ENCODE measurements at places on chromosomes 2 and 18.

- no peak for DNase-seq
These were observed 158.1 kb downstream of the RBM43 start for GRCh38 chr2:151103551-151103950.

- DNase-seq = peak; percentile 71
These were observed 42.4 kb upstream of the FIGN start for GRCh38 chr2:163778045-163778781.

GRCh38 chr2:52220393-52220792, 1188.5 kb upstream of the NRXN1 start:
- no peak for DNase-seq

DNA sequence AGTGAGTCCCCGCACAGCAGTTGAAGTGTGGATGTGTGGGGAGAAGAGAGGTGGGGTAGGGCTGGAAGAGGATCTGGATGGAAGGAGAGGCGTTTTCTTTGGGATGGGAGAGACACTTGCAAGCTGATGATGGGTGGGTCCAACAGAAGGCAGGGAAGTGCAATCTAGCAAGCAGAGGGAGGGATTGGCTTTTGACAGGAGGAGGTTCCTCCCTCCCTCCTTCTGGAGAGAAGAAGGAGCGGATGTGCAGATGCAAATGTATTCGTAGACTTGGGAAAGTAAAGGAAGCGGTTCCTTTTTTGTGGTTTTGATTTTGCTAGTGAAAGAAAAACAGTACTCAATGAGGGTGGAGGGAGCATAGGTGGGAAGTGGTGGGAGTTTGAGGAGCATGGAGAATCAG, 48.9 kb downstream of the LAMA3 start:
- no peak for DNase-seq

DNA sequence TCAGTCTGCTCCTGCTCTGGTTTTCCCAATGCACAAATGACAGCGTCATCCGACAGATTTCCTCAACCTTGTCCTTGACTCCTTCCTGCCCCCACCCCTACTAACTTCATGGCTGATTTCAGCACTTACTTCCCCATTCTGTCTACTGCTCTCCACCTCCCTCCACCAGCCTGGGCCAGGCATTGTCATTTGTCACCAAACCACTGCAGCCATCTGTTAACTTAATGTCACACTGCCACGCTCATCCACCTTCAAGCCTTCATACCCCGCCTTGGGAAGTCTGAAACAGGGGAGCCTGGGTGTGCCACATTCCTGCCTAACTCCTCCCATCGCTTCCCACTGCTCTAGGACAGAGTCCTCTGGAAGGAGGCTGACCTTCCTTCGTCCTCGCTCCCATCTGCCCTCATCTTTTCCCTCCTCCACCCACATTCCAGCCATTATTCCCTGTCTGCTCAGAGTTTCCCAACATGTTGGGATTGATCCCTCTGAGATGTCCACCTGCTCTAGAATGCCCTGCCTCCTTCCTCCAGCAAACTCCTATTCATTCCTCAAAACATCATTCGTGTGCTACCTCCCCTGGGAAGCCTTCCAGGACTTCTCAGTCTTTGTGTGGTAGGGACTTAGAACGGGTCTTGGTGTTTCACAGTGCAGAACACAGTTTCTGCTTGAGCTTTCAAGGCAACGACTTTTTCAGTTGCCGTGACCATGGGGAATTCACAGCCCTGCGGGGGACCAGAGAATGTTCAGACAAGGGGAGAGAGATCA, 42.2 kb upstream of the SMAD7 start:
- no peak for DNase-seq

GRCh38 chr2:231452799-231453508, 11.3 kb downstream of the NCL start:
- DNase-seq = no peak

DNA sequence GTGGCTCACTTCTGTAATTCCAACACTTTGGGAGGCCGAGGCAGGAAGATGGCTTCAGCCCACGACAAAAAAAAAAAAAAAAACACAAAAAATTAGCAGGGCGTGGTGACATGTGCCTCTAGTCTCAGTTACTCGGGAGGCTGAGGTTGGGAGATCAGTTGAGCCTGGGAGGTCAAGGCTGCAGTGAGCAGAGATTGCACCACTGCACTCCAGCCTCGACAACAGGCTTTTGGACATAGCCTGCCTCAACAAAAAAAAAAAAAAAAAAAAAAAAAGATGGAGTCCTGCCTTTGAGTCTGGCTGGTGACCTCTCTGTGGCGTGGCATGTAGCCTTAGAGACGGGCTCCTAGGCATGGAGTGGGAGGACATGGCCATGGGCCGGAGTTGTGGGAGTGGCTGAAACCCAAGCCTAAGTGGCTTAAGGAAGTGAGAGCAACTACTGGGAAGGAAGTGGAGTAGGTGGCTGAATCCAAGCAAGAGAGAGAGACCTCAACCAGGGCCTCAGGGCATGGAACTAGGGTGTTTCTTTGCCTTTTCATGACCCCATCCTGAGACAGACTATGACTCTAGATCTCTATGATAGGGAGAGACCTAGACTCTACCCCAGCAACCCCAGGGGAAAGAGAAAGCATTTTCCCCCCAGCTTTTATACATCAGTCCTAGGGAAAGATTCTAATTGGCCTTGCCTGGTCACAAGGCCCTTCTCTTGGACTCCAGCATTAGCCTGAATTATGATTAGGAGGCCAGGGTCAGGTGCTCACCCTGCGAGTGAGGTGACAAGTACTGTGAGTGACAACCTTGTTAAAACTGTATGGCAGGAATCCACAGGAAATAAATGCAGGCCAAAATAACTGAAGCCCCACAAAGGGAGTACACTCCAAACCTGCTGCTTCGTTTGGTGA, 34.2 kb downstream of the NPAS2 start:
- no peak for DNase-seq

- no peak for DNase-seq
These were observed 112.2 kb upstream of the NCKAP5 start for GRCh38 chr2:133680343-133681049.

DNA sequence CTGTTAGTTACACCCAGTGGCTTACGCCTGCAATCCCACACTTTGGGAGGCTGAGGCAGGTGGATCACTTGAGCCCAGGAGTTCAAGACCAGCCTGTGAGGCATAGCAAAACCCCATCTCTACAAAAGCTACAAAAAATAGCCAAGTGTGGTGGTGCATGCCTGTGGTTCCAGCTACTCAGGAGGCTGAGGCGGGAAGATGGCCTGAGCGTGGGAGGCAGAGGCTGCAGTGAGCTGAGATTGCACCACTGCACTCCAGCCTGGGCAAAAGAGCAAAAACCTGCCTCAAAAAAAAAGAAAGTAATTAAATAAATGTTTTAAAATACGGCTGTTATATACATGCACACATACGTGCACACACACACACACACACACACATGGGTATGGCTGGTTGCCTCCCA, 194.8 kb downstream of the HDAC4 start:
- no peak for DNase-seq

GRCh38 chr2:84856787-84857186, 24.1 kb downstream of the TRABD2A start:
- DNase-seq = no peak

DNA sequence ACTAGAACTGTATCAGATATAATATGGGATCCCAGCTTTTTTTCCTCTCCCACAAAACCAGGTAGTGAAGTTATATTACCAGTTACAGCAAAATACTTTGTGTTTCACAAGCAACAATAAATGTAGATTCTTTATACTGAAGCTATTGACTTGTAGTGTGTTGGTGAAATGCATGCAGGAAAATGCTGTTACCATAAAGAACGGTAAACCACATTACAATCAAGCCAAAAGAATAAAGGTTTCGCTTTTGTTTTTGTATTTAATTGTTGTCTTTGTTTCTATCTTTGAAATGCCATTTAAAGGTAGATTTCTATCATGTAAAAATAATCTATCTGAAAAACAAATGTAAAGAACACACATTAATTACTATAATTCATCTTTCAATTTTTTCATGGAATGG, 77.7 kb upstream of the CSRNP3 start:
- DNase-seq = no peak

GRCh38 chr2:165470361-165470760, 863 bp downstream of the CSRNP3 start:
- no peak for DNase-seq

- DNase-seq = no peak
These were observed 76.5 kb upstream of the APCDD1 start for GRCh38 chr18:10377956-10378355.

- DNase-seq = no peak
These were observed 81.8 kb upstream of the AGAP1 start for GRCh38 chr2:235411905-235412485.

DNA sequence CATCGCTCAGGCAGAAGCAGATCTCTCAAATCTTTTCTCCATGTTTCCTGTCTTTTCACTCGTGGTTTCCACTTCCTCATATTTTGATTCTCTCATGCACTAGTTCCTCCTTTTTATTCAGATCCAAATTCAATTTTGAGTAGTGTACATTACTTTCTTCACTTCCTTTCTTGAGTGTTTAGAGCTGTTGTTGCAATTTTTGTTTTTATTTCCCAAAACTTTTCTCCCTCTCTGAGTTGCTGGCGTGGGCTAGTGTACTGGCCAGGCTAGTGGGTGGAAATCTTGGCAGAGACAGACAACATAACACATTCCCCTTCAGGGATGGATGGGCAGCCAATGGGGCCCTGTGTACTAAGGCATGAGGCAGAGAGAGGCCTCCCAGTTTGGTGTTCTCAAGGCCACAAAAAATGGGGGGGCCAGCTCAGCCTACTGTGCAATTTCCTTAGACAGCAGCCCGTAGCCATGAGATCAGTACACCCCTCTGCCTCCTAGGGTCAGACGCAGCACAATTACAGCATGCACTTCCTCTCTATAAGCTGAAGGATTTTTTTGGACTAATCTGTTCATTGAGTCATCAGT, 145.1 kb upstream of the PID1 start:
- peak; percentile 57 for DNase-seq

DNA sequence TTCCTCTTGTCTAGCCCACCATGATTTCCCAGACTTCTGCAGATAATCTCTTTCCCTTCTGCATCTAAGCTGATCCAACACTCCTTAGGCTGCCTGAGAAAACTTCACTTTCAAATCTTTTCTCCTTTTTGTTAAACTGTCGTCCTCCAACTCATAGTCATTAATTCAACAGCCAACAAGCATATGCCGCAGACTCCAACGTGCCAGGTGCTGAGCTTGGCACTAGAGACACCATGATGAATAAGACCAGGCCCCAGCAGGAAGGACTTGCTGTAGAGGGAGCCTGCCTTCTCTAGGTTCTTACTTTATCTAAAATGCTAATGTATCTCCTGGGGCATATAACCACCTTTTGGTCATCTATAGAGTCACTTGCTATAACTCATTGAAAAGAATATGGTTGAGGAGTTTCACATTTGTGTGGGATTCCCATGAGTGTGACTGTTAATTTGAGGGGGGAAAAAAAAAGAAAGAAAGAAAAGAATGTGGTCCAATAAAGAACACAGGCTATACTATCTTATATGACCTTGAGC, 51.0 kb downstream of the ANKRD44 start:
- DNase-seq = no peak

GRCh38 chr2:2842466-2842865, 511.4 kb upstream of the MYT1L start:
- no peak for DNase-seq

DNA sequence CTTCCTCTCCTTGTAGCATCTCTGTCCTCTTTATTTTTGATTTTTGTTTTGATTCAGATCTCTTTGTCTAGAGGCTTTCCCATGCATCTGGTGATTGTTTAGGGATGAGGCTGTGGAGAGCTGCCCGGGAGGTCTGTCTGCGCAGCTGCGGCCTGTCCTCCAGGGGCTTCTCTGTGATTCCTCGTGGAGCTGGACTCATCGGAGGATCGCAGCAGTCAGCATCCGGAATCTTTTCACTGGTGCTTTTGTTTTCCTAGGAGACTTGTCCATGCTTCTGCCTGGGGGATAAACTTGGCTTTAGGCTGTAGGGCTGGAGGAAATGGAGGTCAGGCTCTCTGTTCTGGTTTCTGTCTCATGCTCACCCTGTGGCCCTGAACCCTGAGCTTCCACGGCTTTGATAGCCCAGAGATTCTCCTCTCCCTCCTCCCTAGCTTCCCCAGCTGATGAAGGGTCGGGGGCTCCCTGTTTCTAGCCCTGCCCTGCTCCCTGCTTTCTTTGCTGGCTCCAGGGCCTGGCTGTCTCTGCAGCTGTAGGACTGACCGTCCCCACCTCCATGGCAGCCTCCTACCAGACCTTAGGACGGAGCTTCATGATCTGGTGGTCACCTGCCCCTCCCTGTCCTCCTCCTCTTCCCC, 35.5 kb downstream of the ZNF532 start:
- DNase-seq = peak; percentile 33

GRCh38 chr2:73985308-73986084, 786 bp downstream of the TET3 start:
- no peak for DNase-seq

- DNase-seq = no peak
These were observed 31.7 kb upstream of the ARL4C start for GRCh38 chr2:234528410-234529148.

DNA sequence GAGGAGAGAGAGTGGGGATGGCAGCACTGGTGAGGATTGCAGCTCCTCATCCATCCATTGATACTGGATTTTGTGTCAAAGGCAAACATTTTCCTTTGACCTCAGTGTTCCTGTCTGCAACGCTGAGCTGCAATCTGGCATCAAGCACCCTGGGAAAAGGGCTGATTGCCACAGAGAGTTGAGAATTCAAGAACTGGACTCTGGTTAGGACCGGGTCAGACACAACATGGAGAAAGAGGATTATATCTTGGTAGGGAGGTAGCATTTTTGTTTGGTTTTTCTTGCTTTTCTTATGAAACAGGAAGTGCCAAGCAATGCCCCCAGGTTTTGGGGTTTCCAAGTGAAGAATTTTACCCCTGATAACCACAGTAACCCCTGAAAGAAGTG, 81.9 kb upstream of the PKDCC start:
- DNase-seq = peak; percentile 63

GRCh38 chr2:152718909-152719645, 657 bp downstream of the ARL6IP6 start:
- DNase-seq = no peak

DNA sequence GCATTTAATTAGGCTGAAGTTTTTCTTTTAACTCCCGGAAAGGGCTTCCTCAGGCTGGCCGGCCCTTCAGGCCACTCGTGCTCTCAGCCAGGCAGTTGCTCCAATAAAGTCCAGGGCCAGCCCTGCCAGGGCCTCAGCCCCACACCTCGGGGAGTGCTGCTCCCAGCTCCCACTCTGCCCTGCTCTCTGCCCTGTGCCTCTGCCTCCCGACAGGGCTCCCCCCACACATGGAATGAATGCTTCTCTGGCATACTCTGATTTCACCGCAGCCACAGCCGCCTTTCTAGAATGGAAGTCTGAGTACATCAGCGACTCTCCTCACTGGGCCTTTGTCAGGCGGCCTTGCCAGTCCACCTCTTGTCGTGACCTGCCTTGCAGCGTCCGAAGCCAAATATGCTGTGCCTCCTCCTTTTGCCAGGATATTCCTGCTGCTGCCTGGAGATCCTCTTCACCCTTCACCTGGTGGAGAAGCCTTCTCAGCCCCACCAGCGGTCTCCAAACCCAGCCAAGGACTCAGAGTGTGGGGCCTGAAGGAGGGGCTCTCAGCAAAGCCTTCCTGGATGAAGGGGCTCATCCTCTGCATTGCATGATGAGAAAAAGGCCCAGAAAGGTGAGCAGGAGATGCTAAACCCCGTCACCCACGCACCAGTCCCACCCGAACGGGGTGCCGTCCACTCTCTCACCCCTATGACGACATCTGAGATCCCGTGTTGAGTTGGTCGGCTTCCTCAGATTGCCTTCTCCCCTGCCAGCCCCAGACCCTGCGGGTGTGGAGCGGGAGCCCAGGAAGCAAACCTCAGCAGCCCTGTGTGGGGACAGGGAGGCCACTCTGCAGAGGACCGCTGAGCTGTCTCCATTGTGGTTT, 472.7 kb upstream of the HS6ST1 start:
- no peak for DNase-seq

- DNase-seq = no peak
These were observed 55.0 kb downstream of the KIF1A start for GRCh38 chr2:240765007-240765406.

All from stromal cell of bone marrow (primary cell).